Small intestine (tissue), 16 donors: ENCODE measurements at places on chromosomes 13 and 19.

DNA sequence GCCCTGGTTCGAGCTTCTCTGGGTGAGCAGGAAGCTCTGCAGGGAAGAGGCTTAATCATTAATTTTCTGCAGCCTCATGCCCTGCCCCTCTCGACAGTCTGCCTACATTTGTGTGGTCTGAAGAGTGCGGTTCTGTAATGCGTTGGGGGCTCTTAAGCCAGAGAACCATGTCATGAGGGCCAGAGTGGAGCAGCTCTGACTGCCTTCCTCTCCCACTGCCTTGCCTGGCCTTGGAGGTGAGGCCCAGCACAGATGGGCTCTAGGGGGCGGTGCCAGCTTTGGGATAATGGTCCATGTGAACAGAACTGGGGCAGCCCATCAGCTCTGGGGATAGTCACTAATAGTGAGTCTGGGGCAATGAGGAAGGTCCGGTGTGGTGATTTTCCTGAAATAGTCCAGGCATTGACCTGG, 5.7 kb downstream of the FGF9 start:
- no peaks in the 10 kb centered on the region for H3K36me3 ChIP-seq
- no peak overlapping the region for H3K4me3 ChIP-seq
- peak; percentile 43 for DNase-seq
- H3K27ac ChIP-seq, result no peak overlapping the region

- DNase-seq, result no peak
- no peak overlapping the region for H3K4me3 ChIP-seq
- no peak overlapping the region for H3K27ac ChIP-seq
- no peaks in the 10 kb centered on the region for H3K4me1 ChIP-seq
- H3K27me3 ChIP-seq, result no peaks in the 10 kb centered on the region
Observed at GRCh38 chr19:2469102-2469914, 6.6 kb upstream of the GADD45B start.

- no peak overlapping the region for H3K27ac ChIP-seq
- no peak overlapping the region for H3K4me3 ChIP-seq
- H3K36me3 ChIP-seq, result no peaks in the 10 kb centered on the region
- no peaks in the 10 kb centered on the region for H3K4me1 ChIP-seq
Observed at GRCh38 chr13:72617186-72617585, 110.2 kb downstream of the MZT1 start.

GRCh38 chr19:40601134-40601974, at the start of gene LTBP4:
TSS of gene LTBP4 (plus strand) at chr19:40601369. CDS start at chr19:40601388, 19 bp downstream.
- peak within 1 kb of the TSS; percentile 45 for H3K4me3 ChIP-seq
- peaks cover 5% of the 10 kb centered on the region for H3K27me3 ChIP-seq
- peaks cover 11% of the 10 kb centered on the region for H3K4me1 ChIP-seq
- DNase-seq, result peak; percentile 32
- no peaks in the 10 kb centered on the region for H3K36me3 ChIP-seq
- H3K27ac ChIP-seq, result peak within 1 kb of the TSS; percentile 98

DNA sequence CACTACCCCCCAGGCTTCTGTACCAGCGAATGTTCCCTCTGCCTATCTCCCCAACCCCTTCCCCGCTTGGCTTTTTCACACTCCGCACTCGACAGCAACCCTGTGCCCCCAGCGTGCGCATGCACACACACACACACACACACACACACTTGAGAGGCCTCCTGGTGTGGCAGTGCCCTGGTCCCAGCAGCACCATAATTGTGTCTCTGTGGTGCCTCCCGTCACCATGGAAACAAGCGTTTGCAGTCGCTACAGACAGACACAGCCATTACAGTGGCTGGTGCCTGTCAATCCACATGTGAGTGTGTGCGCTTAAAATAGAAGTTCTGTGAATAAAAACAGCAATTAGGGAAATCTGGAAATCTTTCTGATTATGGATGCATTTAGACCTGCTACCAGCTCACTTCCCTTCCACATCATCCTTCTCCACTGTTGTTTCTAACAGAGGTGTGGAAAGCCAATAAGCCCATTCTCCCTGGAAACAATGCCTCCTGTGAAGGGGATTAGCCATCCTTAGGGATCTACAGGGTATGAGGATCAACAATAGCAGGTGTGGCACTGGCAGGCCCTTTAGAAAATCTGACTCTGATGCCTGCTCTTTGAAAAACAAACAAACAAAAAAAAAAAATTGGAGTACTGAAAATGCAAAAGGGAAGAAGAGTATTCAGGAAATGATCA, 146.3 kb downstream of the DCLK1 start:
- no peak overlapping the region for H3K27ac ChIP-seq
- H3K27me3 ChIP-seq, result no peaks in the 10 kb centered on the region
- H3K4me1 ChIP-seq, result no peaks in the 10 kb centered on the region
- H3K36me3 ChIP-seq, result no peaks in the 10 kb centered on the region
- no peak overlapping the region for H3K4me3 ChIP-seq
- no peak for DNase-seq

DNA sequence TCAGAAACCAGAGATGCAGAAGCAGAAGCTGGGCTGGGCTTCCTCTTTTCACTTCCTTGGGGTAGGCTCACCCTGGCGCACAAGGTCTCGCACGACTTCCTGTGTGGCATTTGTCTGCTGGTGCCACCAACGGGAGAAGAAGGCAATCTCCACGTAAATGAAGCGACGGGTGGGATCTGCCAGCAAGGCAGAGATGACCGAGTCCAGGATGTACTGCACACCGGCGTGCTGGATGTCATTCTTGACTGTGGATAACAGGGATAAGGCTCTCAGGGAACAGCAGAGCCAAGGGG, 1.3 kb downstream of the MAN2B1 start:
- H3K27ac ChIP-seq, result no peak overlapping the region
- no peaks in the 10 kb centered on the region for H3K27me3 ChIP-seq
- no peak overlapping the region for H3K4me3 ChIP-seq

GRCh38 chr13:27383104-27383921, 41.1 kb upstream of the GTF3A start:
- no peaks in the 10 kb centered on the region for H3K36me3 ChIP-seq
- H3K27me3 ChIP-seq, result no peaks in the 10 kb centered on the region
- DNase-seq, result no peak
- H3K4me1 ChIP-seq, result peaks cover 3% of the 10 kb centered on the region

DNA sequence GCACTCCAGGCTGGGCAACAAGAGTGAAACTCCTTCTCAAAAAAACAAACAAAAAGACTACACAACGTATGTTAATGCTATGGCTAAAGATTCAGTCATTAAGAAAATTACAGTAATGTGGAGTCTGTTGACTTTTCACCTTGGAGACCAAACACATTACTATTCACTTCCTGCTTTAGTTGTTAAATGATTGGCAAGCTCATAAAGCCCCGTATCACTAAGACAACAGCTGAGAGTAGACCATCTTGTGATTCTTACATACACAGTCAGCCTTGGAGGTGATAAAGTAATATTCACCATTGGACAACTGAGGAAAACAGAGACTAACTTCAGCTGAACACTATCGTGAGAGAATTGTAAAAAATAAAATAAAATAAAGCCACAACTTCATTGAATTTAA, 86.5 kb downstream of the KCTD12 start:
- DNase-seq, result peak; percentile 85
- no peak overlapping the region for H3K4me3 ChIP-seq
- no peak overlapping the region for H3K27ac ChIP-seq
- H3K4me1 ChIP-seq, result peaks cover 12% of the 10 kb centered on the region
